ENCODE measurements at places on chromosomes 5 and 9. TPM values are rescaled to one million over a fixed set of nuclear protein-coding genes. Genes with fewer than 3 reads are reported as not detected.

DNA sequence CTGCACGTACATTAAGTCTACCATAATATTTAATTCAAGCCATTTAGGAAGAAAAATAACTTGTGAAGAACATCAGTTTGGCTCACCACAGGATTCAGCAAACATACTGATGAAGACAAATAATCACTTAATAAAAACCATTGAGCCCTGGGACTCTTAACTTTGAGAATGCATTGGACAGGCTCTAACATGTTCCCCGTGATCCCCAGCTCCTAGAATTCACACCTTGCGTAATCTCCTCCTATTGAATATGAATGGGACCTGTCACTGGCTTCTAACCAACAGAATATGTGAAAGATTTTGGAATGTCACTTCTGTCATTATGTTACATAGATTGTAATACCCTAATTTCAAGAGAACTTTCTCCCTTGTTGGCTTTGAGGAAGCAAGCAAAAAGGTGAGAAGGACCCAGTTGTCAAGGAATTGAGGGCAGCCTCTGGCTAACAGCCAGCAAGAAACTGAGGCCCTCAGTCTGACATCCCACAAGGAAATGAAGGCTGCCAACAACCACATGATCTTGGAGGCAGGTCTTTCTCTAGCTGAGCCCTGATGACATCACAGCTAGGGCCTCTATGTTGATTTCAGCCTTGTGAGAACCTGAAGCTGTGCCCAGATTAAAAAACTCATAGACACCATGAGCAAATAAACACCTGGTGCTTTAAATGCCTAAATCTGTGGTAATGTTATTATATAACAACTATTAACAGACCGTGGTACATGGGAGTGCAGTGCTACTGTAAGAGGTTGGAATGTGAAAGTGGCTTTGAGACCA lies 433.2 kb downstream of the SEMA5A start:
- no peak for DNase-seq

DNA sequence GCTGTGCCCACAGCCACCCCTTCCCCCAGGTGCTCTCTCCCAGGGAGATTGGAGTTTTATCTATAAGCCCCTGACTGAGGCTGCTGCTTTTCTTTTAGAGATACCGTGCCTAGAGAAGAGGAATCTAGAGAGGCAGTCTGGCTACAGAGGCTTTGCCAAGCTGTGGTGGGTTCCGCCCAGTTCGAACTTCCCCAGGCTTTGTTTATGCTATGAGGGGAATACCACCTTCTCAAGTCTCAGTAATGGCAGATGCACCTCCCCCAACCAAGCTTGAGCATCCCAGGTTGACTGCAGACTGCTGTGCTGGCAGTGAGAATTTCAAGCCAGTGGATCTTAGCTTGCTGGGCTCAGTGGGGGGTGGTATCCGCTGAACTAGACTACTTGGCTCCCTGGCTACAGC lies 157.4 kb downstream of the CAAP1 start:
- DNase-seq = no peak

- no peak for DNase-seq
Observed at GRCh38 chr9:19577411-19577810, 168.6 kb downstream of the ACER2 start.

DNA sequence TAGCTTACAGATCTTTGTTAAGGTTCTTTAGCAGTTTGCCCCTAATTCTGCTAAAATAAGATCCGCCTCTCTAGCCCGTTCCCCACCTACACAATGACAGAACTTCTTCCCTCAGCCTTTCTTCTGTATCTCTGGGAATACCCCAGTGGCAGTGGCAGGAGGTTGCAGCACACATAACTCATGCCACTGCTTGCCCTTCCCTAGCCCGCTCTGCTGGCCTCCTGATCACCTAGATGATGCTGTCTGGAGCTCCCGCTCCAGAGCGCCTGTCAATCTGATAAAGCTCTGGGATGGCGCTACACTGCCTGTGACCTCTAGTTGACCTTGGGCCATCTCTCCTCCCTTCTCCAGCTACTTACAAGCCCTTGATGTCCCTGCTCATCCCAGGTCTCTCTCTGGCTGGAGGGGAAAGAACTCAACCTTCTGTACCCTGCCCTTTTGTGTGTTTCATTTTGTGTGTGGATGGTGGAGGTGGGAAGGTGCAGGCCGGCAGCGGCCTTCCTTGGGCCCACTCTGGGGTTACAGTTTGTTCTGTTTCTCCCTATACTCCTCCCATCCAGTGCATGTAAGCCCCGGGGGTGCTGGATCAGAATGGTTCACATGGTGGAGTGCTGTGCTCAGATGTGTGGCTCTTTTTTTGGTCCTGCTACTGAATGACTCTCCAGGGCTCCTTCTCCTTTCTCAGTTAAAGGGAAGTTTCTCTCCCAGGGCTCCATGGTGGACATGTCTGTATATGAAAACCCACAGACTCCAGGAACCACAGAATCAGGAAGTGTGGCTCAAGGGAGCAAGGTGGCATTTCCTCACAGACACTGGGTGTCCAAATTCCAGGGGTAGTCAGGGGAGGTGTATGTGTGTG lies 29.1 kb downstream of the MTX3 start:
- no peak for DNase-seq

GRCh38 chr5:101212942-101213514 lies 309.9 kb upstream of the ST8SIA4 start:
- DNase-seq = no peak

- DNase-seq = no peak
Observed at GRCh38 chr9:34884747-34885189, 73.3 kb upstream of the PHF24 start.

DNA sequence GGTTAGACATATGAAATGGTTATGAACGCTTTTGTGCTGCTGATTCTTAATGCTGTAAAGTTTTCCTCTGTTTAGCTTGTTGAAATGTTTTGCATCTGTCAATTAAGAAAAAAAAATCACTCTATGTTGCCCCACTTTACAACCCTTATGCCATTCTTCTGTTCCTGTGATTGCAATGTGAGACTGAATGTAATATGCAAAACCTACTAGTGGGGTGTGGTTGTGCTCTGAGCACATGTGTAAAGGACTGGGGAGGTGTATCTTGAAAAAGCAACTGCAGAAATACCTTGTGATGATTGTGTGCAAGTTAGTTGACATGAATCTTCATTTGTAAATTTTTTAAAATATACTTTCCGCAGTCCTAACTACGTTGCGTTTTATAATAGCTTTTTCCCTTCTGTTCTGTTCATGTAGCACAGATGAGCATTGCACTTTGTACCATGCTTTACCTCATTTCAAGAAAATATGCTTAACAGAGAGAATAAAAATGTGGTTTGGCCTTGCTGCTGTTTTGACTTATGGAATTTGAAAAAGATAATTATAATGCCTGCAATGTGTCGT lies 357.0 kb upstream of the PIK3R1 start:
- DNase-seq = no peak

The IL3 gene
- not detected for polyA plus RNA-seq

DNA sequence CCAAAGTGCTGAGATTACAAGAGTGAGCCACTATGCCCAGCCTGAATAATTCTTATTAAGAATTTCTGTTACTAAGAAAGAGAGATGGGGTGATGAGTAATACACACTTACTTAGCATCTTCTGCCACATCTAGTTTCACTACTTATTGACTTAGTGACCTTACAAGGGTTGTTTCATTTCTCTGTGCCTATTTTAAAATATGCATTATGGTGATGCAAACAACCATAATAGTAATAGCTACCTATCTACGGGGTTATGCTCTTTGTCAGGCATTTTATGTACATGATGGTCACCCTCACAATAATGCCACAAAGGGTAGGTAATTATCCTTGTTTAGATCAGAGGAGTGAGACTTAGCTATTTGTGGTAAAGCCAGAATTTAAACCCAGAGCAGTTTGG lies 499.0 kb upstream of the SGCD start:
- DNase-seq = no peak

GRCh38 chr9:98401140-98402018 lies 145.9 kb upstream of the TBC1D2 start:
- no peak for DNase-seq

The ZNF883 gene
- polyA plus RNA-seq = 10.1 TPM

The ZDHHC11B gene
- polyA plus RNA-seq = 4.3 TPM

The FUT7 gene
- polyA plus RNA-seq = not detected

The EGFLAM gene
- 10.7 TPM for polyA plus RNA-seq

Data from right renal cortex interstitium (tissue), 3 donors.